ENCODE measurements at places on chromosomes 2 and 18.

- no peak for DNase-seq
These were observed 97.2 kb downstream of the SEPTIN10 start for GRCh38 chr2:109516445-109517117.

GRCh38 chr2:20467789-20468548, 21.1 kb downstream of the RHOB start:
- no peak for DNase-seq

DNA sequence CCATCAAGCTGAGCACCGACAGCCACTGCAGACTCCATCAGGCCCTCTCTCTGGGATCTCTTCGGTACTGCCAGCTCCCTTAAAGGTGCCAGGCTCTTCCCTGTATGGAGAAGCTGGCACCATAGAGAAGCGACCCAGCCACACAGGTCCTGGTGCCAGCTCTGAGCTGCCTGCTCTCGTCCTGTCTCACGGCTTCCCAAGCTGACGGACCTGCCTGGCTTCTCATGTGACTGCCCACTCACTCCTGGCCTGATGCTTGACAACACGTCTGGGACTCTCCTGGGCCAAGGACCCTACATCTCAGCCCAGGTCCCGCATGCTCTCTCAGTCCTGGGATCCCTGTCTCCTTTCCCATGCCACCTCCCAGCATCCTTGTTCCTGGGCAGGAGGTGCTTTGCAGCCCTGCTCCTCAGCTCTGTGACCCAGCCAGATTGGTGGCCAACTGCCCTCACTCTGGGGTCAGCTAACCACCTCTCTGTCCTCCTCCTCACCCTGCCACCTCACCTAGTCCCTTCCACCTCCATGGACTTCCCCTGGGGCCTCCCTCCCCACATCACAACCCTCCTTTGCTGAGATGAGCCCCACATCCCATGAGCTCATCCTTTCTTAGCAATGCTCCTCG, 12.5 kb upstream of the ATOH8 start:
- no peak for DNase-seq

GRCh38 chr2:30679426-30680088, 127.7 kb downstream of the CAPN13 start:
- DNase-seq = no peak
